ENCODE measurements at places on chromosomes 6 and 20.

DNA sequence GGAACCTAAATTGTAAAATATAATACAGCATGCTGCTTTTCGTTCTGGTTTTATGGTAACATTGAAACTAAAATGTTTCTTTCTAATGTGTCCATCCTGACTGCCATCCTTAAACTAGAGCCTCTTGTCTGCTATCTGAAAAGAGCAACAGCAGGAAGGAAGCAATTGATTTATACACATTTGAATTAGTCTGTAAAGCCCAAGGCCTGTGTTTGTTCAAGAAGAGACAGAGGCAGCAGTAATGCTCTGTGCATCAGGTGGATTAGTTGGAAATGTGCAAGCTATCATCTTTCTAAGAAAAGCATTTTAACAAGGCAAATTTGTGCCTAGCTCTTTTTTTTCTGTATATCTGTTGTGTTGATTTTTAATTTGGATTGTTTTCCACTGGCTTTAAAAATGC, 128.6 kb downstream of the SCAF8 start:
- DNase-seq = no peak

- no peak for DNase-seq
These were observed 252.4 kb downstream of the HDGFL1 start for GRCh38 chr6:22821664-22822320.

DNA sequence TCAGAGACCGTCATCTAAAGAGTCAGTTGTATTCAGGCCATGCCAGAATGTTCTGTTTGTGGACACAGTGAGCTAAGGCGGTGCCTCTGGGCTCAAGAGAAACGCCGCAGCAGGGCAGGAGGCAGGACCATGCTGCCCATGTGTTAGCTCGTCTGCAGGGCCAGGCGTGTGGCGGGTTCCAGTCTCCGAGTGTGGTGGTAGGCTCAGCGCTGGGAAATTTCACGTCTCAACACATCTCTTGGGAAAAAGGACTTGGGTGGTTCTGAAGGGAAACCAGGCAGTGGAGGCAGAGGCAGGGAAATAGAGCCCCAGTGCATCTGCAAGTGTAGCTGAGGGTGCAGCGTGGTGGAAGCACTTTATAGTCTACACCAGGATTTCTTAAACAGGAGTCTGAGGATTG, 56.9 kb upstream of the TAGAP start:
- no peak for DNase-seq

DNA sequence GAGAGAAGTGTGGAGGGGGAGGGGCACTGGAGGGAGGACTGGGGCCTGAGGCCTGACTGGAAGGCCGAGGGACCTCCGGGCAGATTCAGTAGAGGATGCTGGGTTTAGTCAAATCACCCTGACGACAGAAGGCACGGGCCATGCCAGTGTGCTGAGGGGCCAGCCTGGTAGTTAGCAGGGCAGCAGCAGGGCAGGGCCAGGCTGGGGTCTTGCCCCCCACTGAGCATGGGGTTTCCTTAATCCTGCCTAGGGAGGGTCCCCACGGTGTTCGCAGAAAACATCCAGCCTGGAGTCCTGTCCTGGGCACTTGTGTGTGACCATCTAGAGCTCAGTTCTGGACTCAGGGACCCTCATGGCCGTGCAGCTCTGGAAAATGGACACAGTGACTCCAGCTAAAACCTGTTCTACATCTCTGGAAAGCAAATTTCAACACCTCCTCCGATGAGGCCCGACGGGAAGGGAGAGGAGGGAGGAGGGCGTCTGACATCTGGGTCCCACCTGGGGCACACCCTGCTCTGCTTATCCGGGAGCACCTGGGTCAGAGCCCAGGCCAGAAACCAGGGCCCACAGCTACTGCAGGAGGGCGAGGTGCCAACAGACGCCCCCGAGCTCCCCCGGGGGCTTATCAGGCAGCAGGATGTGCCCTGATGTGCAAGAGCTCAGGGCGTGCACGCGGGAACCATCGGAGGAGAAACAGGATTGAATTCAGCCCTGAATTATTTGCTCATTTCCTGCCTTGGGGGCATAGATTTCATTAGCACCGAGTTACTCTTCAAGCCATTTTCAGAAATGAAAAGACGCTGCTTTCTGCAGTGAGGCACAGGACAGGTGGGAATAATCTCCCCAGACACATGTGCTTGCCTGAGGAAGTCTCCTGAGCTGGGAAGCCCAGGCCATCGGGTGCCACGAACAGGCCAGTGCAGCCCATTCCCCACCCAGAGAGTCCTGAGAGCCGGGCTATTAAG, 78.0 kb upstream of the MPC1 start:
- DNase-seq = no peak

DNA sequence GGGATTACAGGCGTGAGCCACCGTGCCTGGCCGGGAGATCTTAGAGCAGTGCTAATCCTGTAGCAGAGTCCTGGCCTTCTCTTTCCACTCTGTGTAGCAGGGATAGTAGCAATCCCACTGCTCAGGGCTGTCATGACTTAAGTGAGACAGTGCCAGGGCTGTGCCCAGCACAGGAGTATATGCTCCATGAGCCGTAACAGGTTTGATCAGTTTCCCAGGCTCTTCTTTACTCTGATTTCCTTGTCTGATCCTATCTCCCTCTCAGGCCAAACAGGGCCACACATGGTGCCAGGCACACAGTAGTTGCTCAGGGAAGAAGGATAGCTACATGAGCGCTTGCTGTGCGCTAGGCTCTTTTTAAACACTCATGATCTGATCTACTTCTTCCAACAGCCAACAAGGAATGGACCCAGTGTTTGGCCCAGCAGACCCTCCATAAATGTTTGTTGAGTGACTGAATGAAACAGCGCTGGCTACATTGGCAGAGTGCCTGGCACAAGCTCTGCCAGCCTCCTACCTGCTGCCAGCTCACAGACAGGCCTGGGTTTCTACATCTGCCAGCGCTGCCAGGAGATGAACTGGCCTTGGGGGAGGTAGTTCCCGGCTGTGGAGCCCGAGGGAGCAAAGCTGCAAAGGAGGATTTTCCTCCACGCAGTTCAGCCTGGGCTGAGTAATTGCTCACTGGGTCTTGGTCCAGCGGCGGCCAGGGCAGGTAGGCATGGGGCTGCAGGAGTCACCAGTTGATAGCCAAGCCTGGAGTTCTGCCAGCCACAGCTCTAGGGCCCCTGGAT, 36.9 kb downstream of the SNAI1 start:
- no peak for DNase-seq

DNA sequence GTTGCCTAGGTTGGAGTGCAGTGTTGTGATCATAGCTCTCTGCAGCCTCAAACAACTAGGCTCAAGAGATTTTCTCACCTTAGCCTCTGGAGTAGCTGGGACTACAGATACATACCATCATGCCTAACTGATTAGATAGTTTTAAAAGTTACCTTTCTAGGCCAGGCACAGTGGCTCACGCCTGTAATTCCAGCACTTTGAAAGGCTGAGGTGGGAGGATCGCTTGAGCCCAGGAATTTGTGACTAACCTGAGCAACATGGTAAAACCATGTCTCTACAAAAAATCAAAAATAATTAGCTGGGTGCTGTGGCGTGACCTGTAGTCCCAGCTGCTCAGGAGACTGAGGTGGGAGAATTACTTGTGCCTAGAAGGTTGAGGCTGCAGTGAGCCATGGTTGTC, 41.2 kb downstream of the SLC17A5 start:
- DNase-seq = no peak

DNA sequence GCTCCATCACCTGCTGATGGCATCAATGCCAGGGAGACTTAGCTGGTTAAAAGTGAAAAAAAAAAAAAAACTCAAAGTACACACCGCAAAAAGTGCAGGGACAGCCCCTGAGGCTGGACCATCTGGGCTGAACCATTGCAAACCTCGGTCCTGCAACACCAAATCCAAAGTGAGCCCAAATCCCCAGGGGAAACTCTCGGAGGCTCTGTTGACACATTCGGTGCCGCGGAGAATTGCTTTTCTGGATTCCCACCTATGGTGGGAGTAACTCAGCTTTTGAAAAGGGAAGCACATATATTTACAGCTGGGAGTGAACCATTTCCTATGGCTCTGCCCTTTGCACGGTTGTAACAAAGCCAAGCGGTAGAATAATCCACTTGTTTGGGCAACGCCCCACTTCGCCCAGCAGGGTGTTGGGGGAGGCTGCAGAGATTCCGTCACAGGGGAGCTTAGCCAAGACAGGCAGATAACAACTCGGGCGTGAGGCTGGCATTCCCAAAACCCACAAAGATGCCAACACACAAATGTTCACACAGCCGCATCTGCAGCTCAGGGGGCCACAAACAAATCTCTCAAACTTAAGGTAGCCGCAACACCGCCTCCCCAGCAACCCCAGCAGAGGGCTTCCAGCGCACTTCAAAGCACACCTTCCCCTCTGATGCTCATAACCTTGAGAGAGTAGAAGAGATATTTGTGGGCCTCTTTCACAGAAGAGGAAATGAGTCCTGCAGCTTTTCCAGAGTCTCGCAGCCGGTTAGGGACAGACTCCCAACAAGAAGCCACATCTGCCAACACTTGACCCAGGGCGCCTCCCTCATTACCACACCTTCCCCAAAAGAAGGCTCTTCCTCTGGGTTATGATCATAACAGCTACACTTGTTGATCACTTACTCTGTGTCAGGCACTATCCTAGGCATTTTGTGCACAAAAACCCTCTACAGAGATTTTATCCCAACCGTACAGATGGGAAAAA, 11.4 kb downstream of the ZC3H12D start:
- DNase-seq = no peak

DNA sequence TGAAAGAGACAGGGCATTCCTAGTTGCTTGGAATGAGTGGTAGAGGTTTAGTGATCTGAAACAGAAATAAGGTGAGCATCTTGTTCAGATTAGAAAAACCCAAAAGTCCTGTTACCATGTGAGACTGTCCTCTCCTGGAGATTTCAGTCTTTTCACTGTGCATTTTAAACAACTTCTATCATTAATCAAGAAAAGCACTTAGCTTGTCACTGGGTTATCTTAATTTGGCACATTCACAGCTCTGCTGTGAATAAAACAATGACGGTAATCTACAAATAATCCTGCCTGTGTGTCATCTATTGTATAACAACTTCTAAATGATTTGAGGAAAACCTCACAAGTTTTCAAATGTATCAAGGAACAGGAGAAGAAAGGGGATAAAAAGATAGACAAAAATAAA, 9.5 kb upstream of the SMIM8 start:
- DNase-seq = no peak

DNA sequence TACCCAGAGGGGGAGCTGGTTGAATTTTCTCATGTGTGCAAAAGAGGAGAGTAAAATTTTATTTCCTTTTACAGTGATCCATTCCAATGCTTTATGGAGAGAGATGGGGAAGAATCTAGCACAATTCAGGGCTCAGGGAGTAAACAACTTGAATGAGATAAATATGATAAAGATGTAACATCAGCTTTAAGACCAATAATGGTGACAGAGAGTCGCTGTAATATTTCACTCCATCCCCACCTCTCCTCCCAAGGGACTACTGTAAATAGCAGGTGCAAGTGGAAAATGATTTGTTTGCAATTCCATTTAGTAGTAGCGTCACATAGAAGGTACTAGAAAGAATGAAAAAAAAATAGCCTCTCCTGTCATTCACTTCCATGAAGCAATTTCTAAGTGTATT, 4.8 kb downstream of the CRISP3 start:
- no peak for DNase-seq

GRCh38 chr6:148761527-148762011, 14.7 kb downstream of the UST start:
- no peak for DNase-seq

- DNase-seq = no peak
These were observed 166.4 kb downstream of the NFATC2 start for GRCh38 chr20:51376111-51376510.

GRCh38 chr20:57465943-57466342, 59.0 kb downstream of the CTCFL start:
- DNase-seq = no peak

- DNase-seq = no peak
These were observed 726.6 kb upstream of the POU3F2 start for GRCh38 chr6:98107801-98108200.

DNA sequence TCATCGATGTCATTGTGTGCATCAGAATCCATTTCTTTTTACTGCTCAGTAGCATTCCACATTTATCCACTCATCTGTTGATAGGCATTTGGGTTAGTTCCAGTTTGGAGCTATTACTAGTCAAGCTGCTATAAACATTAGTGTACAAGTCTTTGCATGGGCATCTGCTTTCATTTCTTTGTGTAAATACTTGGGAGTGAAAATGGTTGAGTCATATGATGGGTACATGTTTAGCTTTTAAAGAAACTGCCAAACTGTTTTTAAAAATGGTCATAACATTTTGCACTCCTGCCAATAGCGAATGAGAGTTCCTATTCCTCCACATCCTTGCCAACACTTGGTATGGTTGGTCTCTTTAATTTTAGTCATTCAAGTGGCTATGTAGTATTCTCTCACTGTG, 21.2 kb upstream of the SLC22A2 start:
- no peak for DNase-seq

DNA sequence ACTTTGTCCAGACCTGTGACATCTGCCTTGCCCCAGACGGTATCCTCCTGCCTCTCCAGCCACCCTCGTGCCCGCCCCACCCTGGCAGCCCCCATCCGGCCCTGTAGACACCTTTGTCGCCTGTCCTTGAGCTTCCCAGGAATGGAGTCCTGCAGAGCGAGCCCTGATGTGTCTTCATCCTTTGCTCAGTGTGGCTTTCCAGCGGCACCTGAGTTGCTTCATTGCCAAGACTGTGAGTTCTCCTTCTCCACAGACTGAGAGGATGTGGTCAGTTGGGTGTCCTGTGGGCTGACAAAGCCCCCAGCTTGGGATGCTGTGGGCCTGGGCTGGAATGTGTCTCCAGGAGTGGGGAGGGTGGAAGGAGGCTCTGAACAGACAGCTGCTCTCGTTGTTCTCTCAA, 1.7 kb upstream of the CST4 start:
- DNase-seq = no peak

- no peak for DNase-seq
These were observed 12.8 kb downstream of the FASTKD5 start for GRCh38 chr20:3146732-3147341.

GRCh38 chr20:63186528-63187316, 29.2 kb downstream of the YTHDF1 start:
- no peak for DNase-seq

DNA sequence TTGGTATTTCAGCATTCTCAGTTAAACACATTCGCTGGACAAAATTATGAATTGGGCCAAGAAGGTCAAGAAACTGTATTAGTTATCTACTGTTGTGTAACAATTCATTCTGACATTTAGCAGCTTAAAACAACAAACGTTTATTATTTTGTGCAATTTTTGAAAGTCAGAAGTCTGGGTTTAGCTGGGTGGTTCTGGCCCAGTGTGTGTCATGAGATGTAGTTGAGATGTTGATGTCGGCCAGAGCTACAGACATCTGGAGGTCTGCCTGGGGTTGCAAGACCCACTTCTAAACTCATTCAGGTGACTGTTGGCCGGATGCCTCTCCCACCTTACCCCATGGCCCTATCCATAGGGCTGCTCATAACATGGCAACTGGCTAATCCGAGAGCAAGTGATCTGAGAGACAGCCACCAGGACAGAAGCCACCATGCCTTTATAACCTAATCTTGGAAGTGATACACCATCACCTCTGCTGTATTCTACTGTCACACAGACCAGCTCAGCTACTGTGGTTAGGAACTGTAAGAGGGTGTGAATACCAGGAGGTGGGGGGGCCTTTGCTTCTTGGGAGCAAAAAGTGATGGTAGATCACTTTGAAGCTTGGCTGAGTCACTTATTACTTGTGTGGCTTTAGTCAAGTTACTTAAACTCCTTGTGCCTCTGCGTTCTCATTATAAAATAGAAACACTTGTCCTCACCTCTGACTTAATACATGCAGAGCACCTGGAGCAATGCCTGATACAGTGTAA, 217.0 kb upstream of the MYLIP start:
- DNase-seq = no peak
